Lower lobe of right lung (tissue), 2 donors: ENCODE measurements at places on chromosomes 13 and 19. TPM values are rescaled to one million over a fixed set of nuclear protein-coding genes. Genes with fewer than 3 reads are reported as not detected.
A peak's percentile ranks its signal among the peaks of the same experiment; 100 is the strongest.

The RDH8 gene
- not detected for total RNA-seq

The ZNF317 gene
- total RNA-seq = 25.4 TPM

The TFDP1 gene
- 47.0 TPM for total RNA-seq

The C13orf42 gene
- not detected for total RNA-seq

The NEK5 gene
- 4.1 TPM for total RNA-seq

The IGLON5 gene
- not detected for total RNA-seq

The ASPDH gene
- total RNA-seq = not detected

DNA sequence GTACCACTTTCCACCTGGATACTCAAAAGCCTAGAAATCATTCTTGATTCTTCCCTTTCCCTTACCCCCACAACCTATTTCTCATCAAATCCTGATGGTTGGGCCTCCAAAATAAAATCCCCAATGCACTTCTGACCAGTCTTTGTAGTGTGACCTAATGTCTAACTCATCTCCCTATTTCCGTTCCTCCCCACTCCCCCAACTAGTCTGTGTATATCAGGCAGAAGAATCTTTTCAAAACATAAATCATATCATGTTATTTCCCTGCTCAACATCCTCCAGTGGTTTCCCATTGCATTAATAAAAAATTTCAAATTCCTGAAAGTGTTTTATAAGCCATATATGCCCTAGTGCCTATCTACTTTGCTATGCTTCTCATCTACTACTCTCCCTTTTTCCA is 17.7 kb downstream of the CCDC122 start:
- no peak for DNase-seq
- no peaks in the 10 kb centered on the region for H3K36me3 ChIP-seq
- H3K4me3 ChIP-seq = no peak overlapping the region
- no peaks in the 10 kb centered on the region for H3K4me1 ChIP-seq

DNA sequence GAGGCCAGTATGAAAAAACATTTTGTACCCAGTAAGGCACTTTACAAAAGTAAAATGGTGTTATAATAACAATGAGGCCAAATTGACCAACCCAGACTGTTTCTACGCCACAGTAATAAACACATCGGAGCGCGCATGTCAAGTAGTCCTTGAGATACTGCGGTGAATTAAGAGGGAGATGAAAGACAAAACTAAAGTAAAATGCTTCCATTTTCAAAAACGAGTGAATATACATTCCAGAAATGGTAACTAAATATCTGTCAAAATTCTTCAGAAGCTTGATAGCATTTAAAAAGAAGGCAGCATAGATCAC is 19.0 kb downstream of the N4BP2L1 start:
- no peak overlapping the region for H3K27ac ChIP-seq
- peaks cover 33% of the 10 kb centered on the region for H3K36me3 ChIP-seq
- DNase-seq = no peak
- H3K4me3 ChIP-seq = no peak overlapping the region
- H3K4me1 ChIP-seq = peaks cover 9% of the 10 kb centered on the region

GRCh38 chr19:38878575-38879399 is 712 bp upstream of the RINL start:
- DNase-seq = no peak
- H3K36me3 ChIP-seq = peaks cover 47% of the 10 kb centered on the region

DNA sequence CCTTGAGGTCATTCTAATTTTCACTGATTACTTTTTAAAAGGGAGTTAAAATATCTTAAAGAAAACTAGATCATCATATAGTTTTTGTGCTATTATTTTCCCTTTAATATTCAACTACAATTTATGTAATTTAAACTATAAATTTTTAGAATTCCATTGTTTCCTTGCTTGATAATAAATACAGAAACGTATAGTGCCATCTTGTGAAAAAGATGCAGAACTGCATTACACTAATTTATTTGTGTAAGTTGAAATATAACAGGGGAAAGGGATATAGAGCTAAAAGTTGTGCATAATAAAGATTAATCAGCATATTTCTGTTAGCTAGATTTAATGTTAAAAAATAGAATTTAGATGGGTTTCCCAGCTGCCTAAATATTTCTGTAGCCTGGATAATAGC is 61.5 kb upstream of the TDRD3 start:
- no peak overlapping the region for H3K4me3 ChIP-seq
- H3K36me3 ChIP-seq = no peaks in the 10 kb centered on the region
- H3K4me1 ChIP-seq = no peaks in the 10 kb centered on the region
- DNase-seq = no peak

GRCh38 chr19:49581007-49581508 is at the start of gene PRRG2:
Gene PRRG2 (plus strand): TSS chr19:49581316. CDS start chr19:49583220, 1,904 bp downstream.
- peaks cover 27% of the 10 kb centered on the region for H3K4me1 ChIP-seq
- peak within 1 kb of the TSS; percentile 79 for H3K27ac ChIP-seq
- H3K27me3 ChIP-seq = no peaks in the 10 kb centered on the region
- peak; percentile 60 for DNase-seq
- peaks cover 9% of the 10 kb centered on the region for H3K36me3 ChIP-seq

- H3K4me3 ChIP-seq = no peak overlapping the region
- H3K4me1 ChIP-seq = no peaks in the 10 kb centered on the region
- no peak for DNase-seq
- no peaks in the 10 kb centered on the region for H3K36me3 ChIP-seq
- no peaks in the 10 kb centered on the region for H3K27me3 ChIP-seq
- H3K27ac ChIP-seq = no peak overlapping the region
Measured at GRCh38 chr13:108967371-108967770, 338.0 kb downstream of the MYO16 start.

- no peak for DNase-seq
- no peak overlapping the region for H3K4me3 ChIP-seq
- H3K27ac ChIP-seq = no peak overlapping the region
Measured at GRCh38 chr19:15367439-15367838, 12.1 kb downstream of the AKAP8 start.

GRCh38 chr19:46521241-46521868 is 25.7 kb upstream of the PNMA8B start:
- no peak overlapping the region for H3K27ac ChIP-seq
- no peaks in the 10 kb centered on the region for H3K27me3 ChIP-seq
- H3K4me1 ChIP-seq = no peaks in the 10 kb centered on the region
- no peak overlapping the region for H3K4me3 ChIP-seq
- DNase-seq = no peak

GRCh38 chr19:17235971-17236777 is 9.5 kb downstream of the NR2F6 start:
- H3K4me1 ChIP-seq = peaks cover 39% of the 10 kb centered on the region
- H3K27me3 ChIP-seq = no peaks in the 10 kb centered on the region
- H3K36me3 ChIP-seq = peaks cover 57% of the 10 kb centered on the region
- DNase-seq = no peak

GRCh38 chr13:113493315-113493951 is 2.9 kb upstream of the DCUN1D2 start:
- H3K27ac ChIP-seq = peak overlapping the region; percentile 53
- no peak for DNase-seq
- no peak overlapping the region for H3K4me3 ChIP-seq

DNA sequence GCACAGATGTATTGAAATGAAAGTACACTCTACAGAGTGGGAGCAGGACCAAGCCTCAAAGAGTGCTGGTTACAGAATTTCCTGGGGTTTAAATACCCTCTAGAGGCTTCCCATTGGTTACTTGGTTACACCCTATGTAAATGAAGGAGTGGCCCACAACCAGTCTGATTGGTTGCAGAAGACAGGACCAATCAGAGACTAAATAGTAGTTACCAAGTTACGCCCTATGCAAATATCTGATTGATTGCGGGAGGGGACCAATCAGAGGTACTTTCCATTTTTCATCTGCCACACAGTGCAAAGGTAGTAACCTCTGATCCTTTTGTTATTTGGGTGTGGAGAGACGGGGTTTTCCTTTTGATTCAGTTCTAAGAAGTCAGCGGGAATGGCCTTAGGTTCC is 5.5 kb upstream of the ZFP82 start:
- peaks cover 3% of the 10 kb centered on the region for H3K4me1 ChIP-seq
- H3K27ac ChIP-seq = no peak overlapping the region
- no peak for DNase-seq

DNA sequence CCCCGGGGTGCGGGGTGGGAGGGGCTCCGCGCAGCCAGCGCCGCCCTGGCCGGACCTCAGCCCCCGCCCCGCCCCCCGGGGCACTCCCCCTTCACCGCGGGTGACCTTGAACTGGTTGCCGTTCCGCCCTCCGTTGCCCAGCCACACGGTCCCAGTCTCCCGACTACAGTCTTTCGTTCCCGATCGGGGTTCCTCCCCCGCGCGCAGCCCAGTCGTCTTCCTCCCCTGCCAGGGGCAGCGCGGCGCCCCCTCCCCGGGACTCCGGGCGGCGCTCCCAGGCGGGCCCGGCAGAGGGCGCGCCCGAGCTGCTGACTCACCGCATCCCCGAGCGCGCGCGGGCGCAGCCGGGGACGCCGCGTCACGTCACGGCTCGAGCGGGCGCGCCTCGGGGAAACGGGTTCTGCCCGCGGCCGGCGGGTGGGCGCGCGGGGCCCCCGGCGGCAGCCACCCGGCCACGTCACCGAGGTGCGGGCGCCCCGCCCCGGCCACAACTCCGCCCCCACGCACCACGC is 459 bp downstream of the MIDN start:
- H3K4me3 ChIP-seq = peak overlapping the region; percentile 77
- DNase-seq = peak; percentile 87
- H3K36me3 ChIP-seq = peaks cover 17% of the 10 kb centered on the region

- no peaks in the 10 kb centered on the region for H3K27me3 ChIP-seq
- no peaks in the 10 kb centered on the region for H3K36me3 ChIP-seq
- peaks cover 17% of the 10 kb centered on the region for H3K4me1 ChIP-seq
- H3K4me3 ChIP-seq = peak overlapping the region; percentile 75
Measured at GRCh38 chr13:60164234-60164889, 634 bp upstream of the DIAPH3 start.
